Activated naive CD4-positive, alpha-beta T cell treated with anti-CD3 and anti-CD28 coated beads for 36 hours (primary cell): ENCODE measurements at places on chromosomes 16 and 17.

GRCh38 chr17:41835800-41836549 is at the start of gene NT5C3B:
NT5C3B (minus strand) TSS chr17:41836232; CDS start chr17:41836193, 39 bp downstream.
- H3K27me3 ChIP-seq, result no peaks in the 10 kb centered on the region
- H3K36me3 ChIP-seq, result peaks cover 4% of the 10 kb centered on the region
- peak within 1 kb of the TSS; percentile 8 for H3K27ac ChIP-seq

GRCh38 chr17:75194879-75195278 is 10.6 kb upstream of the NUP85 start:
- H3K4me1 ChIP-seq, result no peaks in the 10 kb centered on the region
- H3K4me3 ChIP-seq, result no peak overlapping the region
- no peaks in the 10 kb centered on the region for H3K36me3 ChIP-seq
- H3K27ac ChIP-seq, result no peak overlapping the region

GRCh38 chr17:40345161-40345993 is 19.2 kb downstream of the GJD3 start:
- H3K27ac ChIP-seq, result no peak overlapping the region
- DNase-seq, result no peak
- H3K4me1 ChIP-seq, result peaks cover 53% of the 10 kb centered on the region
- no peaks in the 10 kb centered on the region for H3K27me3 ChIP-seq

- H3K4me3 ChIP-seq, result no peak overlapping the region
- no peak for DNase-seq
- H3K4me1 ChIP-seq, result no peaks in the 10 kb centered on the region
- peaks cover 2% of the 10 kb centered on the region for H3K27me3 ChIP-seq
These were observed 16.2 kb downstream of the BMERB1 start for GRCh38 chr16:15450624-15451023.

GRCh38 chr16:81431554-81432353 is 12.9 kb upstream of the CMIP start:
- H3K4me3 ChIP-seq, result no peak overlapping the region
- no peak overlapping the region for H3K27ac ChIP-seq
- no peaks in the 10 kb centered on the region for H3K36me3 ChIP-seq
- DNase-seq, result no peak
- H3K27me3 ChIP-seq, result no peaks in the 10 kb centered on the region
- no peaks in the 10 kb centered on the region for H3K4me1 ChIP-seq
